ENCODE measurements at places on chromosomes 2 and 18. TPM values are rescaled to one million over a fixed set of nuclear protein-coding genes. Genes with fewer than 3 reads are reported as not detected.

Gene FOXD4L1
- total RNA-seq, result 0.23 TPM

Gene CABYR
- total RNA-seq, result 0.48 TPM

Gene NEB
- 0.38 TPM for total RNA-seq

GRCh38 chr2:236075802-236076201 is 92.4 kb downstream of the GBX2 start:
- DNase-seq, result no peak

- no peak for DNase-seq
Measured at GRCh38 chr2:136319651-136320050, 201.7 kb upstream of the CXCR4 start.

- no peak for DNase-seq
Measured at GRCh38 chr2:170201275-170201674, 23.3 kb downstream of the MYO3B start.

- DNase-seq, result no peak
Measured at GRCh38 chr2:11773747-11774525, 27.5 kb downstream of the LPIN1 start.

GRCh38 chr2:192669505-192670091 is 474.9 kb upstream of the TMEFF2 start:
- DNase-seq, result no peak

DNA sequence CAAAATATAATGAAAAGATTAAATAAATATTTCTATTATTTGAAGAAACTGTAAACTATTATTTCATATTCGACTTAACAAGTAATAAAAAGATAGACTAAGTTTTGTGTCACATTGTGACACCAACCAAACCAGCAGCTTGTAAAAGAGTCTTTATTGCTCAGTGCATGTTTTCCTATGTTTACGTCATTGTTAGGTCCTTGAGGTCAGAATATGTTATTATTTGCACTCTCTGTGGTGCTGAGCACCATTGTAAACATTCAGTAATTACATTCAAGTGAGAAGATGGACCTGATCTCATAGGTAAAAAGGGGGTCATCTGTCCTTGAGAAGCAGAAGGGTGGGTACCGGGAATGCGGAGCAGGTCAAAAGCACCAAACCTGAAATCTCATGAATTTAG is 1999.1 kb upstream of the CELF4 start:
- DNase-seq, result no peak

DNA sequence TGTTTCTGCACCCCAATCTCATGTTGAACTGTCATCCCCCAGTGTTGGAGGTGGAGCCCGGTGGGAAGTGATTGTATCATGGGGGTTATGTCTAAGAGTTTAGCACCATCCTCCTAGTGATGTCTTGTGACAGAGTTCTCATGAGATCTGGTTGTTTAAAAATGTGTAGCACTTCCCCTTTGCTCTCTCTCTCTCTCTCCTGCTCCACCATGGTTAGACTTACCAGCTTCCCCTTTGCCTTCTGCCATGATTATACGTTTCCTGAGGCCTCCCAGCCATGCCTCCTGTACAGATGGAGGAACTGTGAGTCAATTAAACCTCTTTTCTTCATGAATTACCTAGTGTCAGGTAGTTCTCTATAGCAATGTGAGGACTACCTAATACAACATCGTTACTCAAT is 396.9 kb upstream of the LRATD1 start:
- no peak for DNase-seq

- DNase-seq, result no peak
Measured at GRCh38 chr2:130947967-130948366, 111.3 kb downstream of the ARHGEF4 start.

DNA sequence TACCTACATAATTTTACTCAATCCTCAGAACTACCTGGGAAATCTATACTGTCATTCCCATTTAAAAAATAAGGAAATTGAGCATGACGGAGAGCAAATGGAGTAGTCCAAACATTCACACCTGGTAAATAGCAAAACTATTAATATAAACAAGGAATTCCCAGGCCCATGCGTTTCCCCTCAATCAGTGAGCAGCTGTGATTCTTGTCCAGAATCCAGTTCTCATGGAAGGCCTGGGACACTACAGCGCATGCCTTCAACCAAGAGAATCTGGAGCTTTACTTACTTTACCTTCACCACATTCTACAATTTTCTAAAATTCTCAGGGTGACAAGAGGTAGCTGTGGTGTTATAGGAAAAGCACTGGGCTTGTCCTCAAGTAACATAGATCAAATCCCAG is 259.0 kb downstream of the LRATD1 start:
- no peak for DNase-seq

- no peak for DNase-seq
Measured at GRCh38 chr2:136244536-136244885, 126.6 kb upstream of the CXCR4 start.

- no peak for DNase-seq
Measured at GRCh38 chr2:55105456-55105855, 55.2 kb upstream of the RTN4 start.

DNA sequence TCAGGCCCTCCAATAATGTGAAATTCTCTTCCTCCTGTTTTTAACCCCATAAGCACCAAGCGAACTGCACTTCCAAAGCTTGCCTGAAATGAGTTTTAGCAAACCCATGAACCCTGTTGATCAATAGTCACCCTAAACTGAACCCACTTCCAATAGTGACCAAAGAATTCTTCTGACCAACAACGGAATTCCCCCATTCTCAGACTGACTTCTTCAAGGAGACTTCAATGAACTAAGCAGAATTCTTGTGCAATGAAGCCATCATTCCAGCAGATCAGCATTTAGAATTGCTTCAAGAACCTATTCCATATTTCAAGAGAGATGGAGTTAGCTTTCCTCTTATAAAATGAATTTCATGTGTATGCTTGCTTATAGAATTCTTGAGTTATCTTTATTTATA is 176.9 kb upstream of the FN1 start:
- DNase-seq, result no peak

- DNase-seq, result no peak
Measured at GRCh38 chr18:524466-524865, 24.0 kb upstream of the COLEC12 start.

DNA sequence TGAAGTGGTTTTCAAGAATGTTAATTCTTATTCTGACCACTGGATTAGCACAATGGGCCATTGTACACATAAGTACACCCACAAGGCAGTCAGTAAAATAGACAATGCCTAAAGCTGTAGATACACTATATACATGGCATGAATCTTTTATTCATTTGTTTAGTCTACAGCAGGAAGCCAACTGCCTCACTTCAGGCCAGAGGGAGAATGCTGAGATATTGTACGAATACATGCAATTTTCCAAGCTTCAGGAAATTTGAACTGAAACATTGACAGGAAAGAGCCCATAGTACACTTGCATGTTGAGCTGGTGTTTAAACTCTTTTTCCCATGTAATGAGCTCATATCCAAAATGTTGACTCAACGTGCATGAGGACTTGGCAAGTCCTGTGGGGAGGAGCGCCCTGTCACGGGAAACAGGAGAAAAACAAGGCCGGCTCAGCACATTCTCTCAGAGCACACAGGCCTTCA is 111.6 kb upstream of the CYP1B1 start:
- DNase-seq, result no peak

GRCh38 chr2:1686784-1687105 is 57.6 kb downstream of the PXDN start:
- no peak for DNase-seq

- DNase-seq, result no peak
Measured at GRCh38 chr2:133717497-133717896, 149.2 kb upstream of the NCKAP5 start.

- DNase-seq, result no peak
Measured at GRCh38 chr2:20215183-20216040, 9.5 kb downstream of the SDC1 start.

- no peak for DNase-seq
Measured at GRCh38 chr2:199973703-199974102, 18.3 kb downstream of the MAIP1 start.

DNA sequence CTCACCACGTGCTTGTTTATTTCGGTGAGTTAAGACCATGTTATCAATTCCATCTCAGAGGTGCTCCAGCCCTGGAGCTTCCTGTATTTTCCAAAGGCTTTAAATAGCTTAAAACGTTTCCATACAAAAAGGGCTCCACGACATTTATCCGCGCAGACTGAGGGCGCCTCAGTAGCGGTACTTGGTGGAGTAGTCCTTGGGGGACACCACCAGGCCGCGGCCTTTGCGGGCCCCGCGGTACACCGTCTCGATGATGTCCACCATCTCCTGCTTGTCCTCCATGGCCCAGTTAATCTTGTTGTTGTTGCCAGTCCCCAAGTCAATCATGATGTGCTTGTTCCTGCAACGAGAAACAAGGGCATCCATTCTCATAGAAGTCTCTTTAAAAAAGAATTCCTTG is 9.1 kb downstream of the HSBP1L1 start:
- no peak for DNase-seq

DNA sequence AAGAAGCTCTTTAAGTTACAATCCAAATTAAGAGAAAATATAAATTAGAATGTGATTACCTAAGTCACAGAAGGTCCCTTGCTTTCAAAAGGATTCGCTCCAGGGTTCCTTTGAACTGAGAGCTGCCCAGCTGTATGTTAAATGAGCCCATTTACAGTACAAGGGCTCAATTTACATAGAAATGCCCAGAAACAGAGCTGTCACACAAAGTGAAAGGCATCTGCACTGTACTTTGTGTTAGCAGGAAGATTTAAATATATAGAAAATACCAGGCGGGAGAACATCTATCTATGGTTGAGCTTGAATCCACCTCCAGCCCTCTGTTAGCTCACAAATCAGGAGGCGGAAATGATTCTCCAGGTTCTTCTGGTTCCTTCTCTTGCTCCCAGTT is 272.9 kb downstream of the PAX3 start:
- DNase-seq, result no peak

DNA sequence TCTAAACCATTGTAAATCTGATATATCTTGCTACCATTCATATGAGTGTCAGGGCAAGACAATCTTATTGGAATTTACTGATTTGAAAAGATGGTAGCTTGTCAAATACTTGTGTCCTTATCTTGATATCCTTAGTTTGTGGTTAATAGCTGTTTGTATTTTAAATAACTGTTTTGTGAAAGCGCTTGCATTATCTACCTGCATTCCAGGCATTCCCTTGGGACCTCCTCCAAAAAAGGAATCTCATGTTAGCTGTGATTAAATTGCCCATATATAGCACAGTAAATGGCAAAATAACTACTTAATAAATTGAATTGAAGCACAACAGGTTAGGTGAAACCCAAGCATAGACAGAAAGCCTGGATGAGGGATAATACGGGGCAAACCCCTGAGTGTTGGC is 13.9 kb downstream of the CNTNAP5 start:
- DNase-seq, result no peak

GRCh38 chr2:59858540-59858939 is 694.9 kb downstream of the BCL11A start:
- no peak for DNase-seq

DNA sequence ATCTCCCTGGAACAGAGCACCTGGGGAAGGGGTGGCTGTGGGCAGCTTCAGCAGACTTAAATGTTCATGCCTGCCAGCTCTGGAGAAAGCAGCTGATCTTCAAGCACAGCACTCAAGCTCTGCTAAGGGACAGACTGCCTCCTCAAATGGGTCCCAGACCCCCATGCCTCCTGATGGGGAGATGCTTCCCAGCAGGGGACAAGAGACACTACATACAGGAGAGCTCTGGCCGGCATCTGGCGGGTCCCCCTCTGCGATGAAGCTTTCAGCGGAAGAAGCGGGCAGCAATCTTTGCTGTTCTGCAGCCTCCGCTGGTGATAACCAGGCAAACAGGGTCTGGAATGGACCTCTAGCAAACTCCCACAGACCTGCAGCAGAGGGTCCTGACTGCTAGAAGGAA is 294.8 kb downstream of the RND3 start:
- no peak for DNase-seq

Data from activated CD4-positive, alpha-beta memory T cell treated with anti-CD3 and anti-CD28 coated beads, Interleukin-2, amount 10 ng/mL, durations not matched to agents 7 days and 5 days (primary cell).